Muscle of leg (tissue), 16 donors: ENCODE measurements at places on chromosomes 13 and 19.

GRCh38 chr19:13839130-13839937 lies 37.6 kb upstream of the NANOS3 start:
- DNase-seq: peak; percentile 94

DNA sequence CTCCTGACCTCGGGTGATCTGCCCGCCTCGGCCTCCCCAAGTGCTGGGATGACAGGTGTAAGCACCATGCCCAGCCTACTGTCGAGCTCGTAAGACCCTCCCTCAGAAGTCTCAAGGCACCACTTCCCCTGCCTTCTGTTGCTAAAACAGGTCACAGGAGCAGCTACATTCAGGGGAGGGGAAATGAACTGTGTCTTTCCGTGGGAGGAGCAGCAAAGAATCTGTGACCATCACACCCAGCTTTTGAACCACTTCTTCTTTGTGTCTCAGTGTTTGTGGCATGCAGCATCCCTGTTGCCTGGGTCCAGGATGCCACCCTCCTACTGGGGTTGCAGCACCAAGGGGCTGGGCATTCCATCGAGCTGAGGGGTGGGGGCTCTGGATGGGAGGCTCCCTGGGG lies 7.7 kb upstream of the CSNK1G2 start:
- no peak for DNase-seq

DNA sequence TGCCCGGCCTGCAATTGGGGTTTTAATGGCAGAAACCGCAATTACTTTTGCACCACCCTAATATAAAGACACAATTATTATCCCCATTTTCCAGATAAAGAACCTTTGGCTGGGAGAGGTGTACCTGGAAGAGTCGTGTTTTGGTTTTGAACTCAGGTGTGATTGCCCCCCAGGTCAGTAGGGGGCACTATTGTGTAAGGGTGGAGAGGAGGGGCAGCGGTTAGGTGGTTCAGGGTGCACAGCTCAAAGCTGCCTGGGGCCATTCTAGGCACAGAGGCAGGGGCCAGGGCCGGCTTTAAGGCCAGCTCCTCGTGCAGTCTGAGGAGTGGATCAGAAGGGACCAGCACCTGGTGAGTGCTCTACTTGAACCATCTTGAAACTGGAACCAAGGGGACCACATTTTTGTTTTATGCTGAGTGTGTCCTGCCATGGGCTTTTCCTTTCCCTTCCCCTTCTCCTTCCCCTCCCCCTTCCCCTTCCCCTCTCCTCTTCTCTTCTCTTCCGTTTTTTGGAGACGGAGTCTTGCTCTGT lies 5.8 kb upstream of the FCGRT start:
- no peak for DNase-seq

DNA sequence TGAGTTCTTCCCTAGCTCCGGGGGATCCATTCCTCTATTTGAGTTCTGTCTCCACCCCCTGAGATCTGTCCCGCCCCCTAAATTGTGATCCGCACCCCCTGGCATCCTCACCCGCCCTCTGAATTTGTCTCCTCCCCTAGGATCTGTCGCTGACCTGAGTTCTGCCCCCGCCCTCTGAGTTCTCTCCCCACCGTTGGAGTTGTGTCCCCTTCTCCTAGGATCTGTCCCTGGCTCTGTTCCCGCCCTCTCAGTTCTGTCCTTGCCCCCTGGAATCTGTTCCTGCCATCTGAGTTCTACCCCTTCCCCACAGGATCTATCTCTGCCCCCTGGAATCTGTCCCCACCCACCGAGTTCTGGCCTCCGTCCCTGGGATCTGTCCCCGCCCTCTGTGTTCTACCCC lies 1.0 kb upstream of the SLC17A7 start:
- DNase-seq: peak; percentile 66

DNA sequence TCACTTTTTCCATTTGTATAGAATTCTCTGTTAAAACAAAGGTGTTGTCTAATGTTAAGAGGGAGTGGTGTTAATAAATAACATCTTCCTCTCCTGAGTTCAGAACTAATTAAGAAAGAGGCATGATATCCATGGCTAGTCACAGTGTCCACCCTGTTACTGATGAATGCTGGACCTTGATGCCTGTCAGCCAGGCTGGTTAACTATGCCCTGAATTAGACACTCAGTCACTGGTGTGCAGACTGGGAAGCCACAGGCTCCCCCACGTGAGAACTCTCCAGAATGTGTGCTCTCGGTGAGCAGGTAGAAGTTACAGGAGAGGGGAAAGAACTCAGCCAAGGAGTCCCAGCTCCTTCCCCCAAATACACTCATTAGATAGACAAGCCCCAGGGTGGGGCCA lies 56.1 kb upstream of the RNF113B start:
- DNase-seq: no peak

GRCh38 chr13:39189778-39190177 lies 151.5 kb downstream of the NHLRC3 start:
- DNase-seq: no peak

- no peak for DNase-seq
These were observed 1.3 kb downstream of the CLDN10 start for GRCh38 chr13:95553581-95554385.

DNA sequence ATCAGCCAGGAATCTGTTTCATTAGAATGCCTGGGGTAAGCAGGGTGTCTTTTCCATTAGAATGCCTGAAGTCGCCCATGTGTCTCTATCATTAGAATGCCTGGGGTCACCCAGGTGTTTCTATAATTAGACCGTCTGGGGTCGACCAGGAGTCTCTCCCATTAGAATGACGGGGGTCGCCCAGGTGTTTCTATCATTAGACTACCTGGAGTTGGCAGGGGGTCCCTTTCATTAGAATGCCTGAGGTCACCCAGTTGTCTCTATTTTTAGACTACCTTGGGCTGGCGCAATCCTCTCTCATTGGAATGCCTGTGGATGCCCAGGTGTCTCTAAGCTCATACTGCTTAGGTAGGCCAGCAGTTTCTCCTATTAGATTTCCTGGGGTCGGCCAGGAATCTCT lies 1447.6 kb downstream of the UQCRFS1 start:
- DNase-seq: no peak

GRCh38 chr13:51912091-51912490 lies 50.3 kb downstream of the CCDC70 start:
- peak; percentile 10 for DNase-seq

DNA sequence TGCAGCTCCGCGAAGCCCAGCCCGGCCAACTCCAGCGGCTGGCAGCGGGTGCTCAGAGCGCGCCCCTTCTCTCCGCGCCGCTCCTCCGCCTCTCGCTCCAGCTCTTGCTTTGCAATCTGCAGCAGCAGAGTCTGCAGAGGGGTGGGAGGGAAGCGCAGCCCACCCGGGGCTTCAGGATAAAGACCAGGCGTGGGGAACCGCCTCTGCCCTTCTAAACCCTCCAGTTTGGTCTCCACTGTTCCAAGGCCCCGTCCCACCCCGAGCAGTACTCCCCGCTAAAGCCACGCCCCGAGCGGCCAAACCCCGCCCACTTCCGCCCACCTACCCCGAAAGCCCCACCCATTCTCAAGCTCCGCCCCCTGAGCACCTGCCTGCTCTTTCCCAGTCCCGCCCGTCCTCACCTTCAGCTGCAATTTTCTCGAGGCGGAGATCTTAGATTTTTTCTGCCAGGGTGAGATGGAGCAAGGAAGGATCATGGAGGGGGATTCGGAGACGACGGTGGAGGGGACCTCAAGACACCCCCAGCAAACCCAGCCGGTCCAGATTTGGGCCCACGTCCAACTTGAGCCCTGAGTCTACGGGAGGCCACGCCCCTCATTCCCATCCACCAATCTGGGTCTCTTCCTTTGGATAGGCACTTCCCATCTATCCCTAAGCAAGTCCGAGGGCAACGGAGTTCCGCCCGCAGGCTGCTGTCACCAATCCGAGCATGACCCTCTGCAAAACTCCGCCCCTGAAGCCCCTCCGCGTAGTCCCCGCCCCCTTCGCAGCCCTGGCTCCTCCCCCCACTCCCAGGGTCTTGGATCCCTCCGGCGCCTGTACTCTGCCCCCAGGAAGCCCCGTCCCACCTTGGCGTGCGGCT lies 1.1 kb downstream of the TNNI3 start:
- no peak for DNase-seq

GRCh38 chr13:28622286-28622685 lies 36.6 kb upstream of the POMP start:
- no peak for DNase-seq
